ENCODE measurements at places on chromosomes 2 and 18.

GRCh38 chr2:239811806-239812560 is 213.2 kb downstream of the NDUFA10 start:
- no peak for DNase-seq

GRCh38 chr2:172089005-172089504 is 3.7 kb downstream of the DLX1 start:
- no peak for DNase-seq

- DNase-seq = no peak
These were observed 179.5 kb upstream of the ID2 start for GRCh38 chr2:8502316-8502715.

DNA sequence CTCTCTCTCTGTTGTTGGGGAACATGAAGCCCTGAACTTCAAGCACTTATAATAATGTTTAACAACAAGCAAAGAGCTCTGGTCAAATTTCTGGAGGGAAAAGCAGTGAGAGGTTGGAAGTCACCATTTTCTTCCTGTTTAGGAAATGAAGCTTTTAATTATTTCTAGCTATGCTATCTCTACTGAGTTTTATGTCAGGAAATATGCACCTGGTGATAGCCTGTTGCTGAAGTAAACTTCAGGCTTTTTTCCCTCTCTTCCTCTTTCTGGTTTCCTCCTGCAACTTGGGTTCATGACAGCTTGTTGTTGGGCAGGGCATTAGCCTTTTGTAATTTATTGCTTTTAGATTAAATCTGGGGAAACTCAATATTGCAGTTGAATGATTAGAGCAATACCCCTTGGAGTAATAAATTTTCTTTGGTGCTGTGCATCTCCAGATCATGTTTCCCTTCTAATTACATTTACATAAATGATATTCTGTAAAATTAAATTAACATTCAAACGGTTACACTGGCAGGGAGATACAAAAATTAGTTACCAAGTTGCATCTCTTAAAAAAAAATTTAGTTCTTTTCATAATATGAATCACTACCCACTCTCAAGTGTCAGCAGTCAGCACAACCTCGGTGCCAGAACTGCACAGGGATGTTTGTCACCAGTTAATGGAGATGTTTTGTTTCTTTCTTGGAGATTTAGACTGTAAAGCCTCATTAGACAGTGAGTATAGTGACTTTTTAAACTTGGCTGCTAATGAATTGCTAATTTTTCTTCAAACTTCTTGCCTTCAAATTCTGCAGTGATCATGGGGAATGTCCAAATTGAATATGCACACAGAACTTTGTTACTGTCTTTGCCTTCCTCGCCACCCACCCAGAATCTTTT is 466.6 kb upstream of the ETAA1 start:
- DNase-seq = no peak

- DNase-seq = no peak
These were observed 25.3 kb downstream of the CRIM1 start for GRCh38 chr2:36380624-36381481.

Measured in CD4-positive, alpha-beta T cell treated with Interleukin-2 at 100 ng/mL for 4 hours (primary cell).